ENCODE measurements at places on chromosomes 5 and 9. TPM values are rescaled to one million over a fixed set of nuclear protein-coding genes. Genes with fewer than 3 reads are reported as not detected.

The FRMD3 gene
- polyA plus RNA-seq: 34.4 TPM

The TPPP gene
- 5.3 TPM for polyA plus RNA-seq

The GLRA1 gene
- polyA plus RNA-seq: not detected

The NUDCD2 gene
- polyA plus RNA-seq: 41.3 TPM

The PCA3 gene
- 1.4 TPM for polyA plus RNA-seq

The ZFP37 gene
- polyA plus RNA-seq: 5.5 TPM

The CYSRT1 gene
- polyA plus RNA-seq: 3.2 TPM

The ARID3C gene
- not detected for polyA plus RNA-seq

The MINAR2 gene
- polyA plus RNA-seq: 0.23 TPM

The ITK gene
- polyA plus RNA-seq: 0.54 TPM

The DMRT3 gene
- 0.54 TPM for polyA plus RNA-seq

The COL23A1 gene
- 2.4 TPM for polyA plus RNA-seq

The FGF1 gene
- 10.0 TPM for polyA plus RNA-seq

The FOXD4 gene
- 0.43 TPM for polyA plus RNA-seq
